Aorta (tissue), 5 donors: ENCODE measurements at places on chromosomes 1 and 21. TPM values are rescaled to one million over a fixed set of nuclear protein-coding genes. Genes with fewer than 3 reads are reported as not detected.
A peak's percentile ranks its signal among the peaks of the same experiment; 100 is the strongest.

DNA sequence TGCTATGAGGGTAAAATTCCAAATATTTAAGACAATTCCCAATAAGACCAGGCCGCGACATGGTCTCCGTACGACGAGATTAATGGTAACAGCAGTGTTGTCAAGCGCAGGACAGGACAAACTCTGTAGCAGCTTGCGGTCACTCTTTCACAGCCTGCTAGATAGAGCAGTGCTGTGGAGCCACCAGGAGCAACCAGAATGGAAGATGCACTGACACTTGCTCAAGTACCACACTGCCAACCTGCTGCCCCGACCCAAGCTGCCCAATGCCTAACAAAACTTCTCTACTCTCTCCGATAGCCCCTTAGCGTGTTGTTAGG is 636 bp downstream of the WARS2 start:
- H3K4me1 ChIP-seq: peaks cover 2% of the 10 kb centered on the region
- H3K27ac ChIP-seq: no peak overlapping the region
- H3K27me3 ChIP-seq: no peaks in the 10 kb centered on the region
- no peaks in the 10 kb centered on the region for H3K36me3 ChIP-seq
- H3K4me3 ChIP-seq: peak overlapping the region; percentile 82
- DNase-seq: no peak

DNA sequence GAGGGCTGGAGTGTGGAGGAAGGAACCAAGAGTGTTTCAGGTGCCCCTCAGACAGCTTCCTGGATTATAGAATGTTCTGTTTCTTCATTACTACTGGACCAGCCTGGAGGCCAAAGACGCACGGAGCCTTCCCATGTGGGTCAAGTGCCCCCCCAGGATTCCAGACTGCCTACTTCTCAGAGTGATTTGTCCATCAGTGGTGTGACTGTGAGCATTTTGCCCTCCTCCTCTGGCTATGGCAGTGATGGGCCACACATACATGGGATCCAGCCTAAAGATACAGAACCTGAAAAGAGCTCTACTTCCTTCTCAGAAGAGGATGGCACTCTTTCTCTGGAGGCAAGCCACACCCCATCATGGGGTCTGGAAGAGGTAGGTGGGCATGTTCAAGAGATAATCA is 64.9 kb downstream of the MACF1 start:
- H3K36me3 ChIP-seq: no peaks in the 10 kb centered on the region
- no peak overlapping the region for H3K4me3 ChIP-seq
- no peak overlapping the region for H3K27ac ChIP-seq
- H3K27me3 ChIP-seq: no peaks in the 10 kb centered on the region

DNA sequence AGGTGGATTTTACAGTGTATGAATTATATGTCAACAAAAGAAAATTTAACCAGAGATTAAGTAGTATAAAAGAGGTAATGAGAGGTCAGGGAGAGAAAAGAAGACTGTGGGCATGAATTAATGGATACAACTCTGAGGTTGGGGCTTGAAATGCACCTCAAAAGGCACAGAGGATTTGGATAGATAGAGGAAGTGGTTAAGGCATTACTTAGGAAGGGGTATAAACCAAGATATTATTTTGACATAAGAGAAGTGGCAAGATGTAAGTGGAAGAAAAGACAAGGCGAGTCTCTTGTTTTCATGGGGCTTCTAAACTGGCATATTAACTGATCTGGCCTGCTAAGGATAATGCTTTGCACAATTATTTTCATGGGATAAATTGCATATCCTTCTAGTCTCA is 34.1 kb downstream of the RAP1A start:
- no peaks in the 10 kb centered on the region for H3K27me3 ChIP-seq
- no peak overlapping the region for H3K27ac ChIP-seq
- H3K36me3 ChIP-seq: no peaks in the 10 kb centered on the region
- no peak for DNase-seq
- no peak overlapping the region for H3K4me3 ChIP-seq
- H3K4me1 ChIP-seq: peaks cover 2% of the 10 kb centered on the region

- H3K4me1 ChIP-seq: no peaks in the 10 kb centered on the region
- no peak overlapping the region for H3K27ac ChIP-seq
- no peaks in the 10 kb centered on the region for H3K36me3 ChIP-seq
These were observed 47.8 kb downstream of the UCK2 start for GRCh38 chr1:165875171-165875570.

DNA sequence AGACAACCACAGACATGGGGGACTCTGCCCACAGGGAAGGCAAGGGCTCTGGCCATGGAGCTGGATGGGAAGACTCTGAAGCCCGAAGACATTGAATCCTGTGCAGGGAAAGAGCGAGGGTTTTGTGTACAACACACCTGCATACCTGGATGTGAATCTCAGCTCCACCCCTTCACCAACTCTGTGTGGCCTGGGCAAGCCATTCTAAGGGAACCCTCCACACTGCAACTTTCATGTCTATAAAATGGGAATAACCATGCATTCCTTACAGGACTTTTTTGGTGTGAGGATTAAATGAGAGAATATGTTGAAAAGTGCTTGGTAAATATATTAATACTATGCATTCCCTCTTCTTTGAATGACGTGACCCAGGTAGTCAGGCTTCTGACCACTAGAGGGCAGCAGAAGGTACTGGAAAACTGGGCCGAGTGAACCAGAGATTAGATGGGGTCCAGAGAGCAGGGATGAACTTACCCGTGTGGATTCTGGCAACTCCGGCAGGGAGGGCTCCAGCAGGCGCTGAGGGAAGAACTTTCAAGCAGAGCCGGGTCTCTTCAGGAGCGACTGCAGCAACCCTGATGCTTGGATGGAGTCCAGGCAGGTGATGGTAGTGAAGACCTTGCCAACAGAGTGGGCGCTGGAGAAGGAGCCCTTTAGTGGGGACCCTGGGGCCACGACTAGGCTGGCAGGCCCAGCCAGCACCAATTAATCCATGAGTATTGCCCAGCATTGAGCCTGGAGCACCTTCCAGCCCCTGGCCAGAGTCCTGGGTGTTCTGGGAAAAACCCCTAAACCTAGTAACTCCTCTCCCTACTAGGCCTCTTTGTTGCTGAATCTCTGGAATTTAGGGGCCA is 834 bp upstream of the ELF3 start:
- peaks cover 8% of the 10 kb centered on the region for H3K36me3 ChIP-seq
- H3K27ac ChIP-seq: no peak overlapping the region
- H3K27me3 ChIP-seq: no peaks in the 10 kb centered on the region
- peak; percentile 68 for DNase-seq
- no peaks in the 10 kb centered on the region for H3K4me1 ChIP-seq
- no peak overlapping the region for H3K4me3 ChIP-seq

- no peaks in the 10 kb centered on the region for H3K36me3 ChIP-seq
- no peak overlapping the region for H3K4me3 ChIP-seq
- H3K27me3 ChIP-seq: no peaks in the 10 kb centered on the region
- no peak for DNase-seq
These were observed 120.3 kb upstream of the C8B start for GRCh38 chr1:57086154-57086553.

DNA sequence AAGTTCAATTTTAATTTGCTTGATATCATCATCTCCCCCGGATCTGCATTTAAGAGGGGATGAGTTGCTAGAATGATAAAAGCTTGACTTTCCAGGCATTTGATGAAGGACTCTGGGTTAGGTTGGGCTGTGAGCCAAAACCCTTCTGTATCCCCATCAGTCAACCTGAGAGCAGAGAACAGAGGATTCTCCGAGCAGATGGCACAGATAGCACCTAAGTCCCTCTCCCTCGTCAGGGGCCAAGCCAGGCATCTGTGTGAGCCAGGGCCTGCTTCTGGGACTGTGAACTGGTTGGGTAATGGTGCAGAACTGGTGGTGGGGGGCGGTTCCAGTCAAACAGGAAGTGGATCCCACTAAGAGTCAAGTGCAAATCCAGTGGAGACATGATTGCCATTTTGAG is 205.8 kb downstream of the TNR start:
- H3K4me3 ChIP-seq: no peak overlapping the region
- no peak for DNase-seq
- no peaks in the 10 kb centered on the region for H3K27me3 ChIP-seq
- H3K36me3 ChIP-seq: no peaks in the 10 kb centered on the region
- no peak overlapping the region for H3K27ac ChIP-seq

DNA sequence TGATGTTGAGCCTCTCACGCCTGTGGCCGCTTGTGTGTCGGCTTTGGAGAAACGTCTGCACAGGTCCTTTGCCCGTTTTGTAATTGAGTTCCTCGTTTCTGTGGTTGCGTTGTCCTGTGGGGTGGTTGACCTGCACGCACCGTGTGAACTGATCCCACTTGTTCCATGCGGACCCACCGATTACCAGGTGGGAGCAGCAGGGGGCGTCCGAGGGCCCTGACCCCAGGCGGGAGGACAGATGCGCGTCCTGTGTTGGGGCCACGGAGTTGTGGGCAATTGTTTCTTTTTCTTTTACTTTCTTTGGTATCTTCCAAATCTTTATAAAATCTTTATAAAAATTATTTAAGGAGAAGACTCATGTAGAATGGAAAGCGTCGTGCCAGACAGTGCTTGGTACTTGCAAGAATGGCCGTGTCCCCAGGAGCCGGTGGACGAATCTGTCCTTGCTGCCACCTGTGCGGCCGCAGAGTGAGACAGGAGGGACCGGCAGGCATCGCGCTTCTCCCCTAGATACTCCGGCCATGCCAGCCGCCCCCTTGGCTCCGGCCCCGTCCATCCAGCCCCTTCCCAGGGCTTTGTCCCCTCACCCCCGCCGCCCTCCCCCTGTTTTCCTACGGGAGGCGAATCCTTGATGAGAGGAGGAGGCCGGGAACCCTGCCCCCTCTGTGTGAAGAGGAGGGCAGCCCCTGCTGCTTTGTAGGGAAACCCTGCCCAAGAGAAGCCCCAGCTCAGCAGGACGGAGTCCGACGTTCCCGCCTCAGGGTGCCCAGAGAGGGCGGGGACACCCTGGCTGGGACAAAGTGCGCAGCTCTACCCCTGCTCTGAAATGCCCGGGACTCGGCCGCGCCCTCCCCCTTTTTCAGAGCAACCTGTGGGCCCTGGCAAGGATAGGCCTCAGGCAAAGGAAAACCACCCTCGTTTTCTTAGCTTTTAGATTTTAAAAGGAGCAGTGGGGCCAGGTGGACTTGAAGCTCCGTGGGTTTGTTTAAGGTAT is 41.7 kb downstream of the PRKCZ start:
- no peak overlapping the region for H3K4me3 ChIP-seq
- H3K4me1 ChIP-seq: no peaks in the 10 kb centered on the region
- H3K27me3 ChIP-seq: no peaks in the 10 kb centered on the region
- no peaks in the 10 kb centered on the region for H3K36me3 ChIP-seq

GRCh38 chr21:36178349-36178748 is 21.7 kb downstream of the DOP1B start:
- H3K4me3 ChIP-seq: no peak overlapping the region
- H3K4me1 ChIP-seq: no peaks in the 10 kb centered on the region
- no peak for DNase-seq
- no peaks in the 10 kb centered on the region for H3K27me3 ChIP-seq
- no peak overlapping the region for H3K27ac ChIP-seq

DNA sequence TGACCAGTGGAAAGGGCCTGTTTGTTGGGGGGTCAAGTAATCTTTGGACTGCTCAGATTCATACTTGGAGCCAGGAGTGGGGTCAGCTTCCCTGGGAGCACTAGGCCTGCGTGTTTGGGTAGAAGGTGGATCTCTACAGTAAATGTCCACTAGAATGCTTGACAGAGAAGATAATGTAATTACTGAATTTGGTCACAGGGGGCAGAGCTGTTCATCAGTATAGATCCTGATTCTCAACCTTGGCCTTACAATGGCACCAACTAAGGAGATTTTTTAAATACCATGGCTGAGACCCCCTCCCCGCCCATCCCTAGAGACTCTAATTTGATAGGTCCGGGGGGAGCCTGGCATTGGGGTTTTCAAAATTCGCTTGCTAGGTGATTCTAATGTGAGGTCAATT is 217.5 kb upstream of the PLXNA2 start:
- H3K27ac ChIP-seq: no peak overlapping the region
- H3K4me3 ChIP-seq: no peak overlapping the region
- no peaks in the 10 kb centered on the region for H3K27me3 ChIP-seq
- no peaks in the 10 kb centered on the region for H3K4me1 ChIP-seq
- H3K36me3 ChIP-seq: no peaks in the 10 kb centered on the region

GRCh38 chr1:215104283-215104682 is 21.7 kb downstream of the KCNK2 start:
- H3K36me3 ChIP-seq: no peaks in the 10 kb centered on the region
- no peaks in the 10 kb centered on the region for H3K4me1 ChIP-seq
- H3K27me3 ChIP-seq: no peaks in the 10 kb centered on the region

- H3K4me1 ChIP-seq: no peaks in the 10 kb centered on the region
- no peak for DNase-seq
These were observed 5.4 kb downstream of the KCNA2 start for GRCh38 chr1:110600716-110601115.

DNA sequence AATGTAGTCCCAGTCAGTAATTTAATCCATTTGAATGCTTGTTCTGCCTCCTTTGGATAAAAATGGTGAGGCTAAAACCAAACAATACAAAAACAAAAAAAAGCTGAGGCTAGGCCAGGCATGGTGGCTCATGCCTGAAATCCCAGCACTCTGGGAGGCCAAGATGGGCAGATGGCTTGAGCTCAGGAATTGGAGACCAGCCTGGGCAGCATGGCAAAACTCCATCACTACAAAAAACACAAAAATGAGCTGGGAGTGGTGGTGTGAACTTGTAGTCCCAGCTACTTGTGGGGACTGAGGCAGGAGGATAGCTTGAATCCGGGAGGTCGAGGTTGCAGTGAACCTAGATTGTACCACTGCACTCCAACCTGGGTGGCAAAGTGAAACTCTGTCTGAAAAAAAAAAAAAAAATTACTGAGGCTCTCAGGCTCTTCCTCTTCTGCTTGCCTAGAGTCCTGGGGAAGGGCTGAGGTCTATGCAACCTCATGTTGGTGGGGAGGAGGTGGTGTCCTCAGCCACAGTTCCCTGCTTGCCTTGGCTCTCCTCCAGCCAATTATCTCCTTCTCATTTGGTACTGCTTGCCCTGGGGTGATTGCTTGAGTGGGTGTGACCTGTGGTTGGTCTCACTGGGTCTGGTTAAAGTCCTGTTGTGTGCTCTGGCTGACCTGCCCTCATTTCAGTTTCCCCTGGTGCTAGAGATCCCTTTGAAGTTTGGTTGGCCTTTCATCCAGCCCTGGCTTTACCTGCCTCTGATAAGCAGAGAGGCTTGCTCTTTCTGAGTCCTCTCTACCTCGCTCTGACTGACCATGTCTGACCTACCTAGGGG is 20.9 kb downstream of the S1PR1 start:
- no peaks in the 10 kb centered on the region for H3K4me1 ChIP-seq
- no peaks in the 10 kb centered on the region for H3K36me3 ChIP-seq
- DNase-seq: no peak
- no peaks in the 10 kb centered on the region for H3K27me3 ChIP-seq

- DNase-seq: no peak
- no peaks in the 10 kb centered on the region for H3K27me3 ChIP-seq
- no peak overlapping the region for H3K4me3 ChIP-seq
- no peaks in the 10 kb centered on the region for H3K4me1 ChIP-seq
- no peaks in the 10 kb centered on the region for H3K36me3 ChIP-seq
These were observed 416.4 kb downstream of the PTBP2 start for GRCh38 chr1:97137862-97138514.

GRCh38 chr21:16046656-16047330 is 317.0 kb downstream of the USP25 start:
- H3K4me3 ChIP-seq: no peak overlapping the region
- H3K4me1 ChIP-seq: no peaks in the 10 kb centered on the region
- H3K27me3 ChIP-seq: no peaks in the 10 kb centered on the region
- no peak overlapping the region for H3K27ac ChIP-seq

PALMD gene
- total RNA-seq: 40.0 TPM

SMYD3 gene
- 11.5 TPM for total RNA-seq

ATP1B1 gene
- total RNA-seq: 8.4 TPM

FAM151A gene
- not detected for total RNA-seq

MTARC1 gene
- 8.1 TPM for total RNA-seq

TMPRSS2 gene
- not detected for total RNA-seq

PRAMEF33 gene
- total RNA-seq: not detected

HMGB4 gene
- not detected for total RNA-seq

PRKCZ gene
- 3.2 TPM for total RNA-seq

GJB3 gene
- 0.42 TPM for total RNA-seq

DNAI4 gene
- total RNA-seq: 24.2 TPM

HES2 gene
- total RNA-seq: not detected

SLC35F3 gene
- 0.12 TPM for total RNA-seq
